CD4-positive, alpha-beta T cell treated with Interleukin-15 for 4 hours (primary cell): ENCODE measurements at places on chromosomes 7 and 10.

DNA sequence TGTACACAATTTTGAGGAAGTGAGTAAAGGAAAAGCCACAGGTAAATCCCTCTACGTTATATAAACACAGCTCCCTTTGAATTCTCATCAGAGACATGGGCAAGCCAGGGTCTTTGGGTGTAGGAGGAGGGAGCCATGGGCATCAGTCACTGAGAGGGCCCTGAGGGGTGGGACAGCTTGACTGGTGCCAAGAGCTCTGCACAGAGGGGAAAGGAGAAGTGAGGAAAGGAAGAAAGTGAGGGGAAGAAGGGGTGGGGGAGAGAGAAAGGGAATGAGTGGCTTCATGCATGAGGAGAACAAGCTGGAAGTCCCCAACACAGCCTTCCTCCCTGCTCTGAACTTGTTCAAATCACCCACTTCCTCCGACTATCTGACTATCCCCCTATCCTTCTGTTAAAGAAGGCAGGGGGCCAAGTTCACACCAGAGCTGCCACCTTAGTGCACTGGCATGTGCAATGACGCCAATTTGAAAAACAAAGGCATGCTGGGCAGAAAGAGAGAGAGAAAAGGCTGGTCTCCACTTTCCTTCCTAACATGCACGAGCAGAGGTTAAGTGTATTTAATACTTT, 16.4 kb upstream of the RNF148 start:
- no peak for DNase-seq

DNA sequence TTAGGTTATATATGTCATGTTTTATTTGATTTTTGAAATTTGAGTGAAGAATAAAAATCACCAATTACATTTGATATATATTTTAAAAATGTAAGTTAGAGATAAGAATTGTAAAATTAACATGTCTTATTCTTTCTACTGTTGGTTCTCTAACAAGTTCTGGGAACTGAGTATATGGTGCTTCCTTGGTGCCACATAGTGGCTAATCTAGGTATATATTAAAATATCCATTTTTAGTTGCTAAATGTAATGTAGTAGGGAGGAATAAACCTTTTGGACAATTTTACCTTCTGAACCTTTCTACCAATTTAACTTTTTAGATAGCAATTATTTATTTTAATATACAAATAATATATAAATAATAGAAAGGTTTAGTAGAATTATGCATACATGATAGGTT, 17.5 kb downstream of the CFAP69 start:
- no peak for DNase-seq

- DNase-seq = no peak
These were observed 184.0 kb downstream of the DIP2C start for GRCh38 chr10:505419-505818.

DNA sequence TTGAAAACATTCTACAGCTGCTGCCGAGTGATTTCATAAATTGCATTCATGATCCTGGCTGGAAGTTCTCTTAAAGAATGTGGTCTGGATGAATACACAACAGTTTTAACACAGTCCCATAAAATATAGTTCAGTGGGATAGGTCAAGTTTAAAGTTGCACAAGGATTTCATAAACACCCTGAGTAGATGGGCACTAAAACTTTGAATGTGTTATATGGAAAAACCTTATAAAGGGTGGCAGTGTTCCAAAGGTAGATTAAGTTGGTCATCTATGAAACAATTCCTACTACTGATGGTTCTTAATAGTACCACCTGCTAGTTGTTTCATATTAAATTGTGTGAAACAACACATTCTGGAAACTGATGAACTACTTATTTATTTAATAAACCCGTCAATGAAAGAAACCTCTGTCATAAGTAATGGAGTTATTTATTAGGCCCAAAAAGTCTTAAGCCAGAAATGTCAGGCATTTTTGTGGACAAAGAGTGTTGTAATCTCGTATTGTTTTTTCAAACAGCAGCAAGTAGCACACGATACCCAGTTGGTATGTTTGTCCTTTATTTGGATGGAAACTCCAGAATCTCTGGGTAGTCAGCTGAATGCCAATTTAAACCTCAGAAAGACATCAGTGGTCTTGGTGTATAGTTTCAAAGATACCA, 14.3 kb upstream of the RPA3 start:
- no peak for DNase-seq

DNA sequence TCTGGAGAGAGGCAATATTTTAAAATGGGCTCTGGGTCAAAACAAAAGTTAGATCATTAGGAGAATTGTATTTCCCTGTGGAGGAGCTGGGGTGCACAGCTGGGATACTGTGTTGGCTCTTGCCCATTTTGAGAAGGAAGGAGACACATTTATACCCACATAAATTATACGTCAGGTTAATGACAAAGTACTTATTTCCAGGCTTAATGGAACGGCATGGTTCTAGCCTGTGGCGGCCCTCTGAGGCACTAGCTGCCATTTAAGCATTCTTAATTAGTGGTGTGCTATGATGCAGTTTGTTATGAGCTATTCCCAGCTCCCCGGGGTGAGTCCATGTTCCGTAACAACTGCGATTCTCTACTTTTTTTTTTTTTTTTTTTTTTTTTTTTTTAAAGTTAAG, 193.5 kb downstream of the SEC23IP start:
- no peak for DNase-seq

DNA sequence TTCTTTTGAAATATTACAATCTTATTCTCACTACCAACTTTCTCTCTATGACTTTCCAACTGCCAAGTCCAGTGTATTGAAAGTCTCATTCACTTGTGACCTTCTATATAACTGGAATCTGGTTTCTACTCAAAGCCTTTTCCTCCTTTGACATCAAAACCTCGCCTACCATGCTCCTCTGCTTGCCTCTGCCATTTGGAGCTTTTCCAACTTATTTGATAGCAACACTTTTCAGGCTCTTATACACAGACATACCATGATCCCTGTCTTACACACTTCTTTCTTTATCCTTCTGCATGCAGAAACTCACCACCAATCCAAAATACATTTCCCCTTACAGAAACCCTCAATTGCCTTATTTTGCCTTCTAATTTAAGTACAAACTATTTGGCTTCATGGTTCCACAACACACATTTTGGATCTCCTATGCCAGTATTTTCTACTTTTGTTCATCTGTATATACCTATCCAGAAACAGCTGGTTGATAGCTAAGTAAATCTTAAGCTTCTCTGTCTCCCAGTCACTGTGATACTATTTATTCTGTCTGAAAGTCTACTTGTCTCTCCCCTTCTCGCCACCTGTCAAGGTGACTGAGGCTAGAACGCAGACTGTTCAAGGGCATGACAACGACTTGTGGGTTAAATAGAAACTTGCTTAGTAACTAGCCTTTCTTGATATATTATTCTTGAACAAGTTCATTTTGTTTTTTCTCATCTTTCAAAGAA, 22.4 kb downstream of the GNG11 start:
- no peak for DNase-seq

- no peak for DNase-seq
These were observed 159.1 kb downstream of the SRPK2 start for GRCh38 chr7:105229641-105230040.

DNA sequence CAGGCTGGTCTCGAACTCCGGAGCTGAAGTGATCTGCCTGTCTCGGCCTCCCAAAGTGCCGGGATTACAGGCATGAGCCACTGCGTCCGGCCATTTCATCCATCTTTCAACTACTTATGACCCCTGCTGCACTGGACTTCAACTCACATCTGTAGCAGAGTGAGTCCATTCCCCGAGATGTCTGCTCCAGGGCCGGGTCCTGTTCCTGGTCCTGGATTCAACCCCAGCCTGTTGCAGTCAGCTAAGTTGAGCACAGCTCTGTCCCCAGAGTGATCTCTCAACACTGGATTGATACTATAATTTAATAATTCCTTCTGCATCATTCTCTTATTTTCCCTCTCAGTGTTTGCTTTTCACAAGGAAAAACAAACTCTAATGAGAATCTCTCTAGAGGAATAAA, 25.8 kb downstream of the PRTFDC1 start:
- no peak for DNase-seq

GRCh38 chr10:32357056-32357735, 10.2 kb upstream of the EPC1 start:
- peak; percentile 32 for DNase-seq

DNA sequence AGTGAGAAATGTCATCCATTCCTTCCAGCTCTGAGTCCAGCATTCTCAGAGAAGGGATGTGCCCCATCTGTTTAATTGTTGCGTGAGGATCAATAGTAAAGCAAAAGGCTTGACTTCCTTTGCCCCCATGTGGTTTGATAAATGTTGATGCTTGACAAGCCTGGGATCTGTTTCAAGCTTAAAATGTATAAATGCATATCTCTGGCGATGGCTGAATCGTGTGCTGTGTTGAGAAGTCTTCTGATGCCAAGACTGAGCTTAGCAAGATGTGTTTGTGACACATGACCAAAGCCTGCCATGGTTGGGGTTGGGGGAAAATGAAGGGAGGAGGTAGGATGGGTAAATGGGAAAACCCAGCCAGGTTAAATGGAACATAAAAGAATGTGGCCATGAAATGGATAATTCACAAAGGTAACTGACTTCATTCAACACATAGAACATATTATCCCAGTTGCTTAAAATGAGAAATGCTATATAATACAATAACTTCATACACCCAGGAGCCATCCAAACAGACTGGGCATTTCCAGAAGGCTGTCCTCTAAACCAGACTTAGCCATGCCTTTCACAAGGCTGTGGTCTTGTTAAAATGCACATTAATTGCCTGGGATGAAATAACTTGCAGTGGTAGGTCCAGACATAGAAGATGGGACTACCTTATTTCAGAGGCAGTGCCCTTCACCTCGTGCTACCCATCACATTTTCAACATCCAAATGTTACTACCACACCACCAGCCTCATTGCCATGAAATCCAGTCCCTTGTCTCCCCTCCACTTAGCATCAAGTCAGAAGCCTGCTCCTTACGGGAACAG, 147.3 kb upstream of the PDE1C start:
- no peak for DNase-seq

DNA sequence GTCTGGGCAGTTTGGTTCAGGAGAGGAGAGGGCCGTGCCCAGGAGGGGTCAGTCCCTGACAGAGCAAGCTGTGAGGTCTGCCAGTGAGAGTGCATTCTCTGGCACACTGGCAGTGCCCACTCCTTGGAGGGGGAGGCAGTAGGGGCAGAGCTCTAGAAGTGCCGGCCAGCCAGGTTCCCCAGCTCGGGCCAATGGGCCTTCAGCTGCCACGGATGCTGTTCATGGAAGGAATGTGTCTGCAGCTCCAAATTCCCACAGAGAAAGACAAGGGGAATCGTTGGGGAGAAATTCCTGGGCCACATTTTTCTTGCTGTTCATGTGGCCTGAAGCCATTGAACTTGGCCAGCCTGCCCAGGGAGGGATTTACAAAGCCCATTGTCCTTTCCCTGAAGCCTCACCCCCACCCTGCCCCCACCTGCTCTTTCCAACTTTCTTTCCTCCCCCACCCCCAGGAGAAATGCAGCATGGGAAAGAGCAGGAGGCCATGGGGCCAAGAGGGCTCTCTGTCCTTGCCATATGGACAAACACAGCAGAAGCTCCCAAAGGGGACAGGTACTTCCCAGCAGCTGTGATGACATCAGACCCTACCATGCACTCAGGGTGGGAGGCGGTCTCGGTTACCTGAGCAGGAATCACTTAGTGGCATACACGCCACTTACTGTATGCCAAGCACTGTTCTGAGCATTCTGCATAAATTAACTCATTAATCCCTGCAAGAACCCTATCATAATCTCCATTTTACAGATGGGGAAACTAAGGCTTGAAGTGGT, 70.7 kb downstream of the ARHGAP22 start:
- no peak for DNase-seq

DNA sequence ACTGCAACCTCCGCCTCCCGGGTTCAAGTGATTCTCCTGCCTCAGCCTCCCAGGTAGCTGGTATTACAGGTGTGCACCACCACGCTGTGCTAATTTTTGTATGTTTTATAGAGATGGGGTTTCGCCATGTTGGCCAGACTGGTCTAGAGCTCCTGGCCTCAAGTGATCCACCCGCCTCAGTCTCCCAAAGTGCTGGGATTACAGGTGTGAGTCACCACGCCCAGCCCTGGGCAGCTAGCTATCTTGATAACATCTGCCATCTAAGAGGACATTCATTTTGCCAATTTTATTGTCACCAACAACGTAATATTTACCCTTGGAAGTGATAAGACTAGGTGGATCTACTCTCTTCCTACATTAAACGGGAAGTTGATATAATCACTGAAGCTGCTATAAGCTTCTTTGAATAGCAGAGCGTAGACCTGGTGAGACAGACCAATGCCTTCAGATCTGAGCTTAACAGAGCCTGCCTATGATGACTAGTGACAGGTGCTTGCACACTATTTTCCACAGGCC, 39.7 kb upstream of the SLC35B4 start:
- DNase-seq = no peak

DNA sequence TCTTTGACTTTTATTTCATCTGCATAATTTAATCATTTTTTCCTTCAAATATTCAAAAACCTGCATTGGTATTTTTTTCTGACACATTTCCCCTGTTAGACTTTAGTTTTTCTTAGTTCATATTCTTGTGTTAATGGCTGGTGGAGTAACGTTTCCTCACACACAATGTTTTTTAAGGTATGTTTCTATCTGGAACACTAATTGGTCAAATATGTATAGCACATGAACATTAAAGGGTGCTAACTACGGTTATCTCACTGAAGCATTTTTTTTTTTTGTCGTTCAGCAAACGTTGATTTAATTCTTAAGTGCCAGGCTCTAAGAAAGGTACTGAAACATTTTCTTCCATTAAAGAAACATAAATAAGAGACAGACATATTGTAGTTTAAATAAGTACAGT, 87.7 kb downstream of the PTPRZ1 start:
- DNase-seq = no peak

- DNase-seq = no peak
These were observed 101.1 kb downstream of the ICA1 start for GRCh38 chr7:8160779-8161345.

- DNase-seq = peak; percentile 36
These were observed 240.1 kb downstream of the ELMO1 start for GRCh38 chr7:37208528-37208927.

DNA sequence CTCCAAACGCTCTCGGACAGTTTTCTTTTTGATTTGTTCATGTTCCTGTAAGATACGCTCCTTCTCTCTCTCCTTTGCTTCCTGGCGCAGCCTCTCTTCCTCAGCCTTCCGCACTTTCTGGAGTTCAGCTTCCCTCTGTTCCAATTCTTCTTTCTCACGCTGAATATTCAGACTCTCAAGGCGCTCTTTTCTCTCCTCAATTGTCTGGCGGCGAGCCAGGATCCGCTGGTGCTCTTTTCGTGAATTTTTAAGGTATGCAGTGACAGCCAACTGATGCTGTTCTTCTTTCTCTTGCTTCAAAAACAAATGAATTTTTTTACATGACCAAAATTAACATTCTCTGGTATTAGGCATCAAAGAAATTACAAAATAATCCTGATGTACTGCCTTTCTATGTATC, 22.6 kb downstream of the EIF3A start:
- no peak for DNase-seq
